ENCODE measurements at places on chromosomes 5 and 9. TPM values are rescaled to one million over a fixed set of nuclear protein-coding genes. Genes with fewer than 3 reads are reported as not detected.
A peak's percentile ranks its signal among the peaks of the same experiment; 100 is the strongest.

- DNase-seq, result no peak
Observed at GRCh38 chr9:109297899-109298298, 23.0 kb downstream of the EPB41L4B start.

- no peak for DNase-seq
Observed at GRCh38 chr5:172911976-172912375, 47.2 kb upstream of the RPL26L1 start.

DNA sequence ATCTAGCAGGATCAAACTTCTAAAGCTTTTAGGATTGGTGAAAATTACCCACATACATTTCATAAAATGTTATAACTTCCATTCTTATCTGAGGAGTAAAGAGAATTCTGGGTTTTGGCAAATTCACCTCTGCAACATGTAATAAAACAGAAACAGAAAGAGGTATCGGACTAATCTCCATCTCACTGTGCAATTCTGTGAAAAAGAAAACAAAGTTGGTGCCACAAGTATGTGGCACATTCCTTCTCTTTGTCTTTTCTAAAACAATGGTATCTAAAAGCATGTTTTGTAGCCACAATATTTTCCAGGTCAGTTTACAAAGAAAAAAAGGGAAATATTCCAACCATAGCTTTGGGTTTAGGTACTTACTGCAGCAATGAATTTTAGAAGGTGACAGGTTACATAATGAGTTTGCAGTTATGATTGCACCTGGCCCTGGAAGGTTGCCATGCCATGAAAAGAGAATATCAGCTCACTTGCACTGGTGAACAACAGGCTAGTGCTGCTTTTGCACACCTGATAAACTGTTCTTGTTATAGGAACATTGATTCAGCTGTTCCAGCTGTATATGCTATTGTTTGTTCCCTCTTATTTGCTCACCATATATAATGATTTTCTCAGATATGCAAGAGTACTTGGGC lies 491.3 kb upstream of the MEF2C start:
- no peak for DNase-seq

GRCh38 chr9:108612513-108612912 lies 243.3 kb downstream of the ACTL7B start:
- DNase-seq, result no peak

DNA sequence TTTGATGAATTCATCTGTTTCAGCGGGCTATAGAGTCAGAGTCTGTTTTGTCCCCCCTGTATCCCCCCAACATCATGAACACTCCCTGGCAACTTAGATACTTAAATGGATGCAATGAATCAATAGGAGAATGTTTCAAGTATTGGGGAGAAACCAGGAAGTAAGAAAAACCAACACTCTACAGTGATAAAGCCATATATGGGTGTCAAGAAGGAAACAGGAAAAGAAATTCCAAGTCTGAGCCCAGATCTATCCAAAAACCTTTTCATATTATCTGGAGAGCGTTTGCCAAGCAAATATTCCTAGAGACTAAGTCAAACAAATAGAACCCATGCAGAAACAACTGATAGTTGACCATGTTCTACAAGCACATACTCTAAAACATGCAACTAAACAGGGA lies 2.3 kb upstream of the GNAQ start:
- DNase-seq, result no peak

- DNase-seq, result no peak
Observed at GRCh38 chr9:130973686-130974281, 34.7 kb upstream of the FIBCD1 start.

DNA sequence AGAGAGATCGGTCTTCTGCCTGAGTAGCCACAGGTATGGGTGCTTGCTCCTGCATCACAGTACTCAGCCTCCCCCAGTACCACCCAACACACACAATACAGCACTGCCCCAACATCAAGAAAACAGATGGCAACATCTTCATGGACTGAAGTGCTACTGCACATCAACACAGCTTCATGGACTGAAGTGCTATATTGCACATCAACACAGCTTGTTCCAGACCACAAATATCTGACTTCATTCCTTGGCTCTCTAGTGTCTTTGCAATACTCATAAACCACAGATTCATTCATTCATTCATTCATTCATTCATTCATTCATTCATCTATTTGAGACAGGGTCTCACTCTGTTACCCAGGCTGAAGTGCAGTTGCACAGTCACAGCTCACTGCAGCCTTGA lies 31.1 kb upstream of the PCA3 start:
- no peak for DNase-seq

DNA sequence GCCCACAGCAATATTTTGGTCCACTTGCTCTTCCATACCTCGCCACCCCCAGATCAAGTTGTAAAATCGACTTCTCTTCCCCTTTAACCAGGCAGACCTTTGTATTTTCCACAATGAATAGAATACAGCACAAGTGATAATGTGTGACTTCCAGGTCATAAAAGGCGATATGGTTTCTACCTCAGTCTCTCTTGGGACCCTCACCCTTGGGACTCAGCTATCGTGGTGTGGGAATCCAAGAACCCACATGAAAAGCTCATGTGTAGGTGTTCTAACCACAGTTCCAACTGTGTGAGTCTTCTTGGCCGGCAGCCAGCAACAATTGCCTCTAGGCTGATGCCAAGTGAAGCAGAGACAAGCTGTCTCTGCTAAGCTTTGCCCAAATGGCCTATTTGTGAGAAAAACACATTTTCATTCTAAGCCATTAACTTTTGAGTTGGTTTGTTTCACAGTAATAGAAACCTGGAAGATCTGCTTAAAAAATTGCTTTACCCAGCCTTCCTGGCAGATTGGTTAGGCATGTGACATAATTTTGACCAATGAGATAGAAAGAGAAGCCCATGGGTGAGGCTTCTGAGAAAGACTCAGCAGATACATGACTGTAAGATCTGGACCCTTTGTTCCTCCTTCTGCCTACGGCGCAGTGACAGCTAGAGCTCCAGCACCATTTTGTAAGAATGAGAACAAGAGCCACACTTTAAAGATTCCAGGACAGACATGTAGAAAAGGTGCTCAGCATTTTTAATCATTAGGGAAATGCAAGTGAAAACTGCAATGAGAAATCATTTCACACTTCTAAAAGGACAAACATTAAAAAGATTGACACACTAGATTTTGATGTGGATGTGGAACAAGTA lies 18.3 kb upstream of the MLLT3 start:
- DNase-seq, result no peak

- no peak for DNase-seq
Observed at GRCh38 chr5:31767335-31768031, 128.6 kb downstream of the PDZD2 start.

- DNase-seq, result no peak
Observed at GRCh38 chr9:129462360-129462759, 158.5 kb downstream of the C9orf50 start.

DNA sequence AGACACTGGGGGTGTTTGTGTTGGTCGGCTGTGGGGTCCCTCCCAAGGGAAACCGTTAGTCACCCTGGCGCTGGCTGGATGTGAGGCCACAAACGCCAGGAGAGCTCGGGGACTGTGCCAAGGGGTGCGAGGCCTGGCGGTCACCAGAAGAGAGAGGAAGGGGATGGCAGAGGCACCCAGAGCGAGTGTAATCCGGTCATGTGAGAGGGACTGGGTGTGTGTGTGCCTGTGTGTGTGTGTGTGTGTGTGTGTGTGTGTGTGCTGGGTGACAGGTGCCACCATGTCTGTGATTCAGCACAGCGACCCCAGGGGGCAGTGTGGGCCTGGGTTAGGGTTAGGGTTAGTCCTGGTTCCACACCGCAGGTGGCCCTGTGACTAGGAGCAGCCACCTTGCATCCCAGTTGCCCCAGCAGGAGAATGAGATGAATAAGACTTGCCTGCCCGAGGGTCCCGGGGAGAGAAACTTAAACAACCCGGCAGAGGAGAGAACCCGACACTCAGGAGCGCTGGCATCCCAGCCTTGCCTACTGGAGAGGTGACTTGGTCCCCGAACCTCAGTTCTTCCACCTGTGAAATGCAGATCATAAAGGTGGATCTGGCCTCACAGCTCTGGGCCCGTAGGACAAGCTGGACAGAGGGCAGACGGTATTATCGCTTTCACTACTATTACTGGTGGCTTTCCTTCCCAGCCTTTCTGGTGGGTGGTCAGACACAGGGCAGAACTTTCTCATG lies 1.4 kb upstream of the ADAMTSL2 start:
- peak; percentile 64 for DNase-seq

GRCh38 chr9:93084471-93084881 lies 11.5 kb upstream of the CARD19 start:
- DNase-seq, result no peak

DNA sequence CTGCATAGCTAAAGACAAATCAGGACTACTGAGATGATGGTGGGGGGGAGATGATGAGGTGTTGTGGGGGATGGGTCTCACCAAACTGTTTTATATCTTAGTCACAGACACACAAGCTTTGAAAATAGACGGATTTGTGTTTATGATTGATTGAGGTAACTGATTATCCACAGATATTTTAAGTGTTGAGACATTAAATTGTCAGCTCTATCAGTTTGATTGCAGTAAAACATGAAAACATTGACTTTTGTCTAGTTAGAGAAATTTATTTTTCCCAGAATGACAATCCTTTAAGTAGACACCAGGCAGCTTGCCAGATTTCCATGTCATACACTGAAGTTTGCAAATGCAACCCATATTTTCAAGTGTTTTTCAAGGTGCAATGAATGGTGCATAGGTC lies 149.8 kb downstream of the NR2F1-AS1 start:
- no peak for DNase-seq

DNA sequence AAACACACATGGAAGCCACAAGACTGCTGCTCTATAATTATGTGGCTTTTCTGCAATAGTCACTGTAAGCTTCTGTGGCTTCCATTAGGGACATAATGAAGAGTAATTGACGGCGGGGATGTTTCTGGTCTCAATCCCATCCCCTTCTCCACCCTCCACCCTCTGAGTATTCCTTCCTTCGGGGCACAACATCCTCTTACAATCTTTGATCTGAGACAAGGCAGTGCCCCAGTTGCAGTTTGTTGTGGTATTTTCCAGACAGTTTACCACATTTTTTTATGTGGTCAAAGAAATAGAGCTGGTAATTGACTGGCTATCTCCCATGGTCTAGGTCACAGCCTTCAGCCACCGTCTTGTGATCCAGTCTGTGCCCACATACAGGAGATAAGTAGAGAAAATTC lies 277.7 kb downstream of the NR2F1-AS1 start:
- DNase-seq, result no peak

- DNase-seq, result no peak
Observed at GRCh38 chr5:20102293-20102692, 114.3 kb upstream of the CDH18 start.

DNA sequence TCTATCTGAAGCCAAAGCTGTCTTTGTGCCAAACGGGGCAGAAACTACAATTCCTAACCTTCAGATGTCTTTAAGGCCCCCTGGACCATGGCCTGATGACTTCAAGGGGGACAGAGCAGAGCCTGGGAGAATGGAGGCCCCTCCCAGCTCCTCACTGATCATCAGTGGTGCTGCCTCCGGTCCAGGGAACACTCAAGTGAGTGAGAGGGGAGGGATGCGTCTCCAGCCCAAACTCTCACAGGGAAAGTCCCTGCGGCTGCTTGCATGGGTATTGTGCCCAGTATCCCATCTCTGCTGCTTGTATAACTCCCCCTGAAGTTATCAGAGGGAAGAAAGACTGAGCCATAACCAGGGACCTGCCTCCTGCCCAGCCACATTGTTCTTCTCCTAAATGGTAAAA lies 231.5 kb upstream of the PANK3 start:
- DNase-seq, result no peak

- no peak for DNase-seq
Observed at GRCh38 chr5:141747152-141748141, 65.4 kb upstream of the ARAP3 start.

GRCh38 chr5:164500856-164501255 lies 995.4 kb downstream of the MAT2B start:
- no peak for DNase-seq

GRCh38 chr9:98778251-98778650 lies 18.1 kb downstream of the ANKS6 start:
- no peak for DNase-seq

GRCh38 chr9:78365748-78366697 lies 69.1 kb downstream of the PSAT1 start:
- DNase-seq, result no peak

GRCh38 chr5:162811071-162811470 lies 626.3 kb upstream of the CCNG1 start:
- DNase-seq, result no peak

DNA sequence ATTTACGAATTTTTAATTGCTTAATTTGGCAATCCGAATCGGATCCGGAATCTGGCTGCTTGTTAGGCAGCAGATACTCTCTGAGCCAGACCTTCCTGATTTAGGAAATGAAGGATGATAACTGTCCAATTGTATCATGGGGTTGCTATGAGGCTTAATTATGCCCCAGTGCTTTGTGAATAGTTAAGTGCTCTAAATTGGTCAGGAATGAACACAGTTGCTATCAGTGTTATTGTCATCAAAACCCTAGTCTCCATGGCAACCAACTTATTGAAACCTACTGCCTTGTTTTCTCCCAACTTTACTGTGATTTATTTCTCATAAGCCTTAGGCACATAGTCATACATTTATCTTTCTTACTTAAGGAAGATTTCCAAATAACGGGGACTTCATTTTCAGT lies 47.9 kb downstream of the MAMDC2 start:
- DNase-seq, result no peak

- no peak for DNase-seq
Observed at GRCh38 chr5:36593867-36594266, 12.5 kb upstream of the SLC1A3 start.

- DNase-seq, result no peak
Observed at GRCh38 chr5:148999741-149000140, 63.1 kb downstream of the SH3TC2 start.

GRCh38 chr5:155049569-155050383 lies 36.2 kb downstream of the KIF4B start:
- no peak for DNase-seq

DNA sequence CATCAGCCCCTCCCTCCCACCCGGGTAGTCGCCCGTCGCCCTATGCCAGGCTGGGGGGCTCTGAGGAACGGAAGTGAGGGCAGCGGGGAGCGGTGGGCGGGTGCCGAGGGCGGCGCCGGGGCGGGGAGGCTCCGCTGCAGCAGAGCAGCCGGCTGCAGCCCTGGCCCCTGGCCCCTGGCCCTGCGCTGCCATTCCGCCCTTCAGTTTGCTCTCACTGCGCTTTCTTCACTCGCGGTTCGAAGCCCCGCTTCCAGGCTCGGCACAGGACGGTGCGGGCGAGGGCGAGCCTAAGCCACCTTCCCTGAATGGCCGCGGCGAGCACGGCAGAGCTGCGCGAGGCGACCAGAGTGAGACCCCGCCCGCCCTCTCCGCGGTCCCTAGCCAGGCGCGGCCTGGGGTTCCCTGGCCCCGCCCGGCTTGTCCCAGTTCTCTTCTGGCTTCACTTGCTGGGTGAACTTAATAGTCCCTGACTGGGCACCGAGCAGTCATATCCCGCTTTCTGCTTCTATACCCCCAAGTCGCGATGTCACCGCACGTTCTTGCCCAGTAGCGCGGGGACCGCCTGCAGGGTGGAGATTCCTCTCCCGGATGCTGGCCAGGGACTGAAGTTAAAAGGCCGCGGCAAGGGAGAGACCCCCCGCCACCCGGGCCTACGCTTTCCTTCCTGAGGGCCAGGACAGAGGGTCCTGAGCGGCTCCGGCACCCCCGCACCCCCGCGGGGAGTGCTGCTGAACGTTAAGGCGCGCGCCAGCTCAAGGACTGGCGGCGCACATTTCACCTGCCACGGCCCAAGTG lies 623 bp upstream of the TRIM36 start:
- peak; percentile 24 for DNase-seq

ENC1 gene
- total RNA-seq, result 78.7 TPM

MEIKIN gene
- total RNA-seq, result not detected

PCDHGA8 gene
- total RNA-seq, result 1.5 TPM

GLRA1 gene
- total RNA-seq, result not detected

AK8 gene
- 1.1 TPM for total RNA-seq

C5orf34 gene
- total RNA-seq, result 4.8 TPM

TAS2R1 gene
- total RNA-seq, result 0.22 TPM

PTPRD gene
- total RNA-seq, result 124 TPM

CKMT2 gene
- 3.7 TPM for total RNA-seq

IL9 gene
- total RNA-seq, result not detected

CSF1R gene
- total RNA-seq, result not detected

CA9 gene
- 0.31 TPM for total RNA-seq

Measured in progenitor cell of endocrine pancreas (in vitro differentiated cells).